ENCODE measurements at places on chromosomes 5 and 9.

GRCh38 chr5:72692231-72692637, 124.2 kb upstream of the TNPO1 start:
- no peak for DNase-seq

GRCh38 chr5:136037001-136037705, 8.4 kb downstream of the TGFBI start:
- no peak for DNase-seq

GRCh38 chr9:69757996-69758675, 1.7 kb downstream of the PTAR1 start:
- no peak for DNase-seq

DNA sequence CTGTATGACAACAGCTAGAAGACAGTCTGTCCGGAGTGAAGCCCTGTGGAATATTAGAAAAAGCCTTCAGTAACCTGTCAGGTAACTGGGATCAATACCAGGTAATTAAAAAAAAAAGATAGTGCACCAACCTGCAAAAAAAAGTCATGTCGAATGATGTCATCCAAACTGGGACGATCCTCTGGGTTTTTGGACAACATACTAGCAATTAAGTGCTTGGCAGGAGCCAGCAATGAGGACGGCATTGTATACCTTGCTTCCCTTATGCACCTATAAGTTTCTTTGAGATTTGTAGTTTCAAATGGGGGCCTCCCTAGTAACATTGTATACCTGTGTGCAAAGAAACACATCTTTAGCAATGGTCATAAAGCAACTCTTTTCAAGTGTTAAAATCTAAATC, 2.8 kb downstream of the PLK2 start:
- no peak for DNase-seq

DNA sequence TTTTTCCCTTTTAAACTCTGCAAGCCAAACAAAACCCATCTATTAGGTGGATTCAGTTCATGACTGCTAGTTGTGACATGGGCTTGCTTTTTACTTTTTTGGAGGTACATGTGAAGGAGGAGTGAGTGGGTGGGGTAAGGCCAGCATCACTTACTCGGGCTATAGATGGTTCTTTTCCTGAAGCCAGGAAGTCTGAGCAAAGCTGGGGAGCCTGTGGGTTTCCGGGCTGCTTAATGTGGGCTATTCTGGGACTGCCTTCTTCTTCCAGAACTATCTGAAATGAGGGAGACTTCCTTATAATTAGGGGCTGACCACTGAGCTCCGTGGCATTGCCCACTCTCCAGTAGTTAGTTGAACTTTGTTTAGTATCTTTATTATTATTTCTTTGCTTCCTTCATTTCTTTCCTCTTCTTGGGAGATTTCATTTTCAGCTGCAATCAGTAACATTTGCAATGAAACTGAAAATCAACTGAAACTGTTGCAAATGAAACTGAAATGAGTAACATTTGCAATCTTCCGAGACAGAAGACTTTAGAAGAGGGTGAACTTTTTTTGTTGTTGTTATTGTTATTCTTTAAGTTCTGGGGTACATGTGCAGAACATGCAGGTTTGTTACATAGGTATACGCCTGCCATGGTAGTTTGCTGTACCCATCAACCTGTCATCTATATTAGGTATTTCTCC, 204.9 kb downstream of the LRRC70 start:
- no peak for DNase-seq

DNA sequence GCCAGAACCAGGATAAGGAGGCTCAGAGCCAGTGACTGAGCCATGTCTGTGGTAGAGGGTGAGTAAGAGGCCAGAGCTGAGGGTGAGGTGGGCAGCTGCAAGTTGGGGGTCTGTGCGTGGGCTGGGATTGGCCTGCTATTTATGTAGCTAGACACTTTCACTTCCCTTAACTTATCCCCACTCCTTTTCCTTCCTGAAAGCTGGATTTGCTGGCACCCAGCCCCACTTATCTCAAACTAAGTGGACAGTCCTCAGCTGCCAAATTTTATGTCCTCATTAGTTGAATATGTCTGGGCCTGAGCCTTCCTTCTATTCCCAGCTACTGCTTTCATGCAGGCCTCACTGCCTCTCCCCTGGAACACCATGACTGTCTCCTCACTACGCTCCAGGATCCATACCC, at the start of gene CCL21:
Gene CCL21, minus strand, starts transcription at position 114 of the 400 bp plus-strand sequence. Its CDS starts 70 bp downstream, at position 44.
- no peak for DNase-seq

- no peak for DNase-seq
These were observed 281.9 kb upstream of the TLE4 start for GRCh38 chr9:79289856-79290255.

- DNase-seq, result no peak
These were observed 27.0 kb downstream of the ERAP2 start for GRCh38 chr5:96903300-96903699.

DNA sequence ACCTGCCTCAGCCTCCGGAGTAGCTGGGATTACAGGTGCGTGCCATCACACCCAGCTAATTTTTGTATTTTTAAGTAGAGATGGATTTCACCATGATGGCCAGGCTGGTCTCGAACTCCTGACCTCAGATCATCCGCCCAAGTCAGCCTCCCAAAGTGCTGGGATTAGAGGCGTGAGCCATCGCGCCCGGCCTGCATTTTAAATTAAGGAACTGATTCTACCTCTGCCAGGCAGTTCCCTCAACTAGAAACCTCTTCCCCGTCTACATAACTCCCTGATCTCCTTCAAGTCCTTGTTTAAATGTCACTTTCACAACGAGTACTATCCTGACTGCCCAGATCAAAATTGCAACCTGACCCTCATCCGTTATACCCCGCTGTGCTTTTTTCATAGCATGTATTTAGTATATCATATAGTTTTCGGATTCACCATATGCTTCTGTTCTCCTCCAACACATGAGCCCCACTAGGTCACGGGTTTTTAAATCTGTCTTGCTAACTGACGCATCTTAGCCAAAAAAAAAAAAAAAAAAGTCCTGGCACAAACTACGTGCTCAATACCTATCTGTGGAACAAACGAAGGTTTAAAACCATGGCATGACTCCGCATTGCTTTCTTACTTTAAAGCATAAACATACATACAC, 858 bp upstream of the SOWAHA start:
- no peak for DNase-seq

GRCh38 chr9:38387751-38388150, 4.8 kb upstream of the ALDH1B1 start:
- DNase-seq, result no peak
